Activated CD4-positive, alpha-beta T cell treated with anti-CD3 and anti-CD28 coated beads, Interleukin-2, amount 10 ng/mL, durations not matched to agents 24 days and 14 days (primary cell): ENCODE measurements at places on chromosomes 7 and 10.

- peak; percentile 78 for DNase-seq
Measured at GRCh38 chr7:65307651-65308299, 65.9 kb upstream of the ZNF92 start.

DNA sequence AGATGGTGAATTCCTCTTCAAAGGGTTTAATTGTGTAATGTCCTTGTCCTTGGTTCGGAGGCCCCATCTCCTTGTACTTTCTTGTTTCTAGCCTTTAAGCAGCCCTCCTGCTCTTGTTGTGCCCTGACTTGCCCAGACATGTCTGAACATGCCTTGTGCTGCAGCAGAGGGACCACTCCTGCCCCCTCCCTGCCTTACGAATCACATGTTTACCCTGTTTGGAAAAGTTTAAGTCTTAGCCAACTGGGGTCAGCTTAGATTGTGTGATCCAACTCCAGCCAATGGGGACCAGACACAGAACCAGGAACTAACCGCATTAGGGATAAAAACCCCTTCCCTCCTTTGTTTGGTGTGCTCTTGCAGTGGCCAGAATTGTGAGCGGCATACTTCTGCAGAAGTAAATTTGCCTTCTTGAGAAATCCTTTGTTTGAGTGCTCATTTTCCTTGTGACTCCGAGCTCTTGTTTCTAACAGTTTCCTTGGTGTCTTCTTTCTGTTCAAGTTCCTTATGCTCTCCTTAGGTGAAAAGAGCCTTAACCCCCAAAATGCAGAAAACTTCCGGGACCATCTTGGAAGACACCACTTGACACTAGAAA is 29.4 kb downstream of the CLRN3 start:
- DNase-seq, result no peak

GRCh38 chr7:24384362-24385030 is 100.5 kb downstream of the NPY start:
- DNase-seq, result no peak

GRCh38 chr10:131850383-131850870 is 50.4 kb upstream of the PPP2R2D start:
- DNase-seq, result no peak

- no peak for DNase-seq
Measured at GRCh38 chr10:80168162-80168511, 35.6 kb downstream of the PLAC9 start.

- no peak for DNase-seq
Measured at GRCh38 chr7:7104314-7104698, 78.0 kb upstream of the C1GALT1 start.

- peak; percentile 72 for DNase-seq
Measured at GRCh38 chr7:44959433-44959951, 19.3 kb downstream of the MYO1G start.

DNA sequence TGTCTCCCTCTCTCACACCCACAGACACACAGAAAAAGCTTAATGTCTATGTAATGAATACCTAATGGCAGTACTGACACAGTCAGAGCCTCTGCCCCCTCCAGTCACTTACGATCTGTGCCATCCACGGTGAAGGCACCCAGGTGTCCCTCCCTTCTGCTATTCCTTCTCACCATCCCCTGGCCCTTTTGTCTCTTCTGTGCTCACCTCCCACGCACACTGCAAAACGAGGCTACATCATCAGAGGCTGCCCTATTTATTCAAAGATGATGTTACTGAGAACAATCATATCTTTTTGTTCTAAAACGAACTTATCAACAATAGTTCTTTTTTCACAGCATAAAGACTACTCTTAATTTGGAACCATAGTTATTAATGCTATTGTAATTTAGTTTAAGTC is 246.9 kb upstream of the MKLN1 start:
- DNase-seq, result no peak
